ENCODE measurements at places on chromosomes 6 and 20. TPM values are rescaled to one million over a fixed set of nuclear protein-coding genes. Genes with fewer than 3 reads are reported as not detected.

The ATAT1 gene
- total RNA-seq: 7.8 TPM

The OLIG3 gene
- total RNA-seq: not detected

The PFDN6 gene
- total RNA-seq: 39.3 TPM

DNA sequence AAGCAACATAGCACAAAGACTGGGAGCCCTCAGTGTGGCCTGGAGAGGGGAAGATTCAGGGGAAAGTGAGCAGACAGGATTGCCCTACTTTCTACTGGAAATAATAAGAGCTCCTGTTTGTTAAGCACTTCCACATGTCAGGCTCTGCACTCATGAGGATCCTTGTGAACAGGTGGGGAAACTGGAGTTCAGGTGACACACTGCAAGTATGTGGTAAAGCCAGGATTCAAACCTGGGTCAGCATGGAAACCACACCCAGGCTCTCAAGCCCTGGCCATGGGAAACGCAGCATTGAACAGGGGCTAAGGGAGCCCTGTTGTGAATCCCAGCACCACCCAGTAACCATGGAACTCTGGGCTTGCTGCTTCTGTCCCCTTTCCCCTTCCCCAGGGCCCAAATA is 42.8 kb upstream of the ID1 start:
- DNase-seq: no peak
- peaks cover 72% of the 10 kb centered on the region for H3K36me3 ChIP-seq
- H3K27ac ChIP-seq: no peak overlapping the region
- H3K27me3 ChIP-seq: no peaks in the 10 kb centered on the region

DNA sequence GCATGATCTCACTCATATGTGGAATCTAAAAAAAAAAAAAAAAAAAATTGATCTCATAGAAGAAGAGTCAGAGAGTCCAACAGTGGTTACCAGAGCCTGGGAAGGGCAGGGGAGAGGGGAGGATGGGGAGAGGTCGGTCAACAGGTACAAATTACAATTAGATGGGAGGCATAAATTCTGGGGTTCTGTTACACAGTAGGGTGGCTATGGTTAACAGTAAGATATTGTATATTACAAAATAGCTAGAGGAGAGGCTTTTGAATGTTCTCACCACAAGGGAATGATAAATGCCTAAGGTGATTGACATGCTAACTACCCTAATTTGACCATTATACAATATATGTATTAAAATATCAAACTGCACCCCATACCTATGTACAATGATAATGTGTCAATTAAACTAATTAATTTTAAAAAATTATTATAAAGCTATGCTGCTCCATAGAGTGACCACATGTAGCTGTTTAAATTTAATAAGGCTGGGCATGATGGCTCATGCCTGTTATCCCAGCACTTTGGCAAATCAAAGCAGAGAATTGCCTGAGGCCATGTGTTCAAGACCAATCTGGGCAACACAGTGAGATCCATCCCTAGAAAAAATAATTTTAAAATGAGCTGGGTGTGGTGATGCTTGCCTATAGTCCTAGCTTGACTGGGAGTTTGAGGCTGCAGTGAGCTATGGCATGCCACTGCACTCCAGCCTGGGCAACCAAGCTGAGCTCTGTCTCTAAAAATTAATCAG is 70.9 kb downstream of the SNX5 start:
- peaks cover 25% of the 10 kb centered on the region for H3K4me1 ChIP-seq
- DNase-seq: no peak
- no peaks in the 10 kb centered on the region for H3K36me3 ChIP-seq
- no peak overlapping the region for H3K27ac ChIP-seq
- H3K27me3 ChIP-seq: no peaks in the 10 kb centered on the region
- H3K4me3 ChIP-seq: no peak overlapping the region

DNA sequence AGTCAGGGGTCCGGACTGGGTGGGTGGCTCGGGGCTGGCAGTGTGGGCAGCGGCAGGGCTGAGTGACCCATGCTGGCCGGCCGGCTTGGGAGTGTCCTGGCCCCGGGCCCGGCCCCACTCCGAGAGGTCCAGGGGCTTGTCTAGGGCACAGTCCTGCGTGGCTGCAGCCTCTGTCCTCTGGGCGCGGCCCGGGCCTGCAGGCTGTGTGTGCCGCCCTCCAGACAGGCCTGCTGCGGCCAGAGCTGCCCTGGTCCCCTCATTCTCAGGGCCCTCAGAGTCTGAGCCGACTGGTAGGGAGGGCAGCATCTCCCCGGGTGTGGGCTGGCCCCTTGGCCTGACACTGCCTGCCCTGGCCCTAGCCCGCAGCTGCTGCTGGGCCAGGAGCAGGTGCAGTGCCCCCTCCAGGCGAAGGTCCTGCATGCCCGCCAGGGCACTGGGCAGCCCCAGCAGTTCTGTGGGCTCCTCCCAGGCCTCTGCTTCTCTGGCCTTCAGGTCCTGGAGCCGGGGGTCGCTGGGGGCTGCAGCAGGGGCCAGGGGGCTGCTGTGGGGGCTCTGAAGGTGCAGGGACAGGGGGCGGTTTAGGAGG is 6.9 kb upstream of the CABLES2 start:
- no peaks in the 10 kb centered on the region for H3K36me3 ChIP-seq
- no peak overlapping the region for H3K27ac ChIP-seq
- DNase-seq: no peak
- peaks cover 12% of the 10 kb centered on the region for H3K4me1 ChIP-seq
- H3K4me3 ChIP-seq: no peak overlapping the region
- H3K27me3 ChIP-seq: no peaks in the 10 kb centered on the region

GRCh38 chr6:127146932-127147331 is 28.5 kb downstream of the RSPO3 start:
- no peaks in the 10 kb centered on the region for H3K36me3 ChIP-seq
- no peak overlapping the region for H3K4me3 ChIP-seq
- H3K27ac ChIP-seq: no peak overlapping the region
- no peak for DNase-seq

DNA sequence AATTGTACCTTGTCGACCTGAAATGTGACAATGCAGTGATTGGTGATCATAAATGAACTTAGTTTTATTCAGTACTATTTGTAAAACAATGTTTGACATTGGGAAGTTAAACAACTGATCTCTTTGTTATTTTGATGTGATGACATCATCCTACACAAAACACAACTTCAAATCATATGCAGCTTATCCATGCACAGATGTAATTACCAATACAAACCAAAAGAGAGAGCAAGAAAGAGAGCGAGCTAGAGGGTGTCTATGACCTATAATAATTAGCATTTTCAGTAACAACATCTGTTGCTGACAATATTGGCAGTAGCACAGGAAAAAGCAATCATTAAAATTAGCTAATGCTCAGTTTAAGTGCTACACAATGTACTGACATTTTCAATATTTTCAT is 320.9 kb downstream of the UTRN start:
- no peaks in the 10 kb centered on the region for H3K36me3 ChIP-seq
- H3K27ac ChIP-seq: no peak overlapping the region
- no peak for DNase-seq

DNA sequence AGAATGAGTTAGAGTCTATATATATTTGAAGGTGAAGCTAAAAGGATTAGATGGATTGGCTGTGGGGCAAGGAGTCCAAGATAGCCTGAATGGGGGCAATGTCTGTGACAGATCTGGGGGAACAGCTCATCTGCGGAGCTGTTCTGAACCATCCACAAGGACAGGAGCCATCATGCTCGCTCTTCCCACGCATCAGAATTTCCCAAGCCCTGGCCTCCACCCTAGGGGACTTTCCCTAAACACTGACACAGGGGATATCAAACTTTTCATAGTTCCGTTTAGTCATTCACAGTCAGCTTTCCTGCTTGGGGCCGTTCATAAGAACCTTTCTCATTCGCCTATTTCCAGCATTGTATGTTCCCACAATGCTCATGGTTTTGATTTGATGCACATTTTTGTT is 37.6 kb upstream of the CCN6 start:
- H3K4me3 ChIP-seq: no peak overlapping the region
- H3K27ac ChIP-seq: no peak overlapping the region
- no peaks in the 10 kb centered on the region for H3K36me3 ChIP-seq
- no peak for DNase-seq
- no peaks in the 10 kb centered on the region for H3K27me3 ChIP-seq

- no peaks in the 10 kb centered on the region for H3K4me1 ChIP-seq
- H3K4me3 ChIP-seq: no peak overlapping the region
- H3K36me3 ChIP-seq: no peaks in the 10 kb centered on the region
These were observed 24.9 kb upstream of the VEGFA start for GRCh38 chr6:43744931-43745727.

DNA sequence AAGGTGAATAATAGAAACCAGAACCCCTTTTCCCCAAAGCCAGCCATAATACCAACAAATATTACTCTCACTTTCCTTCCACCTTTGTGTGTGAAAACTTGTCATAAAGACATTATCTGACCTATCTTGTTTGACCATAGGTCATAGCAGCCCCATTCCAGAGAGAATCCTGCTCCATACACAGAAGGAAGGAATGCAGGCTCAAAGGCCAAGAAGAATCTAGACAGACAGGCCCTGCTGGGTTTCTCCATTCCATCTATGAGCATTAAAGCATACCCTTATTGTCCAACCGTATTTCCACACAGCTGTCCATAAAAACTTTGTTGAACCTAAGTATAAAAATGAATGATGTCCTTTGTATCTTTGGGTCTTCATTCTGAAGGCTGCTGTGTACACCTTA is 40.7 kb upstream of the KCNK5 start:
- DNase-seq: no peak
- H3K27ac ChIP-seq: no peak overlapping the region
- H3K4me1 ChIP-seq: no peaks in the 10 kb centered on the region
- no peaks in the 10 kb centered on the region for H3K36me3 ChIP-seq

- no peak for DNase-seq
- H3K27me3 ChIP-seq: no peaks in the 10 kb centered on the region
- no peaks in the 10 kb centered on the region for H3K4me1 ChIP-seq
- no peak overlapping the region for H3K27ac ChIP-seq
These were observed 131.8 kb downstream of the CFAP61 start for GRCh38 chr20:20184149-20184548.
